ENCODE measurements at places on chromosomes 3 and 15. TPM values are rescaled to one million over a fixed set of nuclear protein-coding genes. Genes with fewer than 3 reads are reported as not detected.

DNA sequence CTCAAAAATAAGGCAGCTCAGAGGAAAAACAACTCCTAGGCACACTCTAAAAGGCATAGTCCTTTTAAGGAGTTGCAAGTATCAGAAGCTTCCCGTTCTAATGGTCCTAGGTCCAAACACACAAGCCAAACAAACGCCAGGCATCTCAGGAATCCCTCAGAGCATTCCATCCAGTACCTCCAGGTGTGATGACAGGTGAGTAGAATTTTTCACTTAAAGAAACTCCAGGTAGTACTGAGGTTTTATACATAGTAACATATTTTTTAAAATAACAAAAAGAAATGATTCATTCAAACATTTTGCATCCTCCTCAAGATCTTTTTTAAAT, 1092.3 kb downstream of the TUSC7 start:
- H3K27ac ChIP-seq, result no peak overlapping the region
- no peak for DNase-seq
- H3K4me1 ChIP-seq, result no peaks in the 10 kb centered on the region
- H3K4me3 ChIP-seq, result no peak overlapping the region
- no peaks in the 10 kb centered on the region for H3K36me3 ChIP-seq

- H3K27ac ChIP-seq, result no peak overlapping the region
- H3K4me3 ChIP-seq, result no peak overlapping the region
- H3K4me1 ChIP-seq, result no peaks in the 10 kb centered on the region
- DNase-seq, result no peak
- peaks cover 2% of the 10 kb centered on the region for H3K27me3 ChIP-seq
- H3K36me3 ChIP-seq, result no peaks in the 10 kb centered on the region
Observed at GRCh38 chr3:180306155-180306554, 269.4 kb upstream of the PEX5L start.

- H3K27me3 ChIP-seq, result no peaks in the 10 kb centered on the region
- no peak for DNase-seq
- H3K4me1 ChIP-seq, result peaks cover 37% of the 10 kb centered on the region
- H3K4me3 ChIP-seq, result no peak overlapping the region
Observed at GRCh38 chr15:57566834-57567233, 24.9 kb upstream of the MYZAP start.

GRCh38 chr3:138812806-138813205, 21.9 kb downstream of the PIK3CB start:
- H3K4me1 ChIP-seq, result peaks cover 15% of the 10 kb centered on the region
- peaks cover 3% of the 10 kb centered on the region for H3K36me3 ChIP-seq
- DNase-seq, result no peak
- H3K27me3 ChIP-seq, result no peaks in the 10 kb centered on the region
- H3K27ac ChIP-seq, result no peak overlapping the region

GRCh38 chr3:138332472-138333073, 2.9 kb upstream of the NME9 start:
- DNase-seq, result no peak
- no peak overlapping the region for H3K27ac ChIP-seq
- peaks cover 31% of the 10 kb centered on the region for H3K27me3 ChIP-seq
- H3K36me3 ChIP-seq, result no peaks in the 10 kb centered on the region
- H3K4me1 ChIP-seq, result peaks cover 13% of the 10 kb centered on the region

GRCh38 chr15:60441331-60441730, 37.6 kb downstream of the ICE2 start:
- H3K27me3 ChIP-seq, result no peaks in the 10 kb centered on the region
- no peak overlapping the region for H3K27ac ChIP-seq
- no peak for DNase-seq
- H3K4me1 ChIP-seq, result no peaks in the 10 kb centered on the region
- no peak overlapping the region for H3K4me3 ChIP-seq
- H3K36me3 ChIP-seq, result peaks cover 37% of the 10 kb centered on the region

DNA sequence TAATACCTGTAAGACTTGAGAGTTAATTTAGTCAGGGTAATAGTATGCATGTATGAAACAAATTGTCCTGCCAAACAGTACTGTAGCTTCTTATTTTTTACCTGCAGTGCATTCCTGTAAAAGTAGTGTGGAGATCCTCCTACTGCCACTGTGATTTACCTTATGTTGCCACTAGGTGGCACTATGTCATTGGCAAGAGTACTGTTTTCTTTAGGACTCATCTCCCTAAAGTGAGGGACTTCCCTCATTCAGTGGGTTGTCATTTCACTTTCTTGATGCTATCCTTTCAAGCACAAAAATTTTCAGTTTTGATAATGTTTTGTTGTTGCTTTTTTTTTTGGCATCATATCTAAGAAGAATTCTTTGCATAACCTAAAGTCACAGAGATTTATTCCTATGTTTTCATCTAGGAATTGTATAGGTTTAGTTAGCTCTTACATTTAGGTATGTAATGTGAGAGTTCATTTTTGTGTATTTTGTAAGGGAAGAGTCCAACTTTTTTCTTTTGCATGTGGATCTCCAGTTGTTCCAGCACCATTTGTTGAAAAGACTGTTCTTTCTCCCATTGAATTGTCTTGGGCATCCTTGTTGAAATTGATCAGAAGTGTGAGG, 105.7 kb downstream of the AKAP13 start:
- peak overlapping the region; percentile 64 for H3K27ac ChIP-seq
- peaks cover 30% of the 10 kb centered on the region for H3K36me3 ChIP-seq
- H3K4me3 ChIP-seq, result no peak overlapping the region
- peaks cover 75% of the 10 kb centered on the region for H3K4me1 ChIP-seq
- DNase-seq, result no peak
- H3K27me3 ChIP-seq, result no peaks in the 10 kb centered on the region

The WNT7A gene
- not detected for total RNA-seq

The B3GNT5 gene
- total RNA-seq, result 0.37 TPM

- no peak overlapping the region for H3K4me3 ChIP-seq
- no peaks in the 10 kb centered on the region for H3K4me1 ChIP-seq
- no peaks in the 10 kb centered on the region for H3K27me3 ChIP-seq
- no peak overlapping the region for H3K27ac ChIP-seq
- DNase-seq, result no peak
Observed at GRCh38 chr3:166455744-166456143, 618.5 kb upstream of the BCHE start.

The GABRB3 gene
- total RNA-seq, result not detected

The COL6A6 gene
- total RNA-seq, result not detected

- H3K4me1 ChIP-seq, result peaks cover 25% of the 10 kb centered on the region
- H3K27me3 ChIP-seq, result no peaks in the 10 kb centered on the region
- no peak overlapping the region for H3K27ac ChIP-seq
Observed at GRCh38 chr15:90863987-90864386, 4.4 kb upstream of the FURIN start.

The KLHL40 gene
- not detected for total RNA-seq

DNA sequence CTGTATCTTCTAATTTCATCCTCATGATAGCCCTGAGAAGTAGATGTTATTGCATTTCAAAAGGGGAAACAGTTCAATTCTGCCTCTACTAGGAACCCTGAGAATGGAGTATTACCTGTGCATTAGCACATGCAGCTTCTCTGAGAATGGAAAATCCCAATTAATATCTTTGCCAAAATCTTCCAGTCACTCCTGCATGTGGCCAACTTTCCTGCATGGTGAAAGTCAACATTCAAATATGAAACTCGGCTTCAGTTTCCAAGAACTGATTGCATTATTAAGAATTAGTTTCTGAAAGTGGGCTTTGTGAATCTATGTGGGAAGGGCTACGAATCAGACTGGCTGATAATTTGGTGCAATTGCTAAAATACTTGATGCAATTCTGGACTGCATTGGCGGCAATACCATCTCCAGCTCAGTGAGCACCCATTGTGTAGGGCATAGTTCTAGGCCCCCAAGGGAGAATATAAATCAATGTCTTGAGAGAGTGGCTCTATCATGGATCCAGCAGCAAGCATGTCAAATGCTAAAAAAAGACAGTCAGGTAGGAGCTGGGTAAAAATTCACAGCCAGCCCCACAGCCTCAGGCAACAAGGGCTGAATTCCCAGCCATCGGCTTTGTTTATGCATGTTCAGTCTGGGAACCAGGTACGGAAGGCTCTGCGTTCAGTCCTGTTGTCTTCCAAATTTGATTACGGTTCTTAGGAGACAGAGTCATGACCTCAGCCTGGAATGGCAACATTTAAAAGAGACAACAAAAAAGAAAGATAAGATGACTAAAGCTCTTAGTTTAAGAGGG, 18.8 kb upstream of the BCL6 start:
- peaks cover 3% of the 10 kb centered on the region for H3K27me3 ChIP-seq
- H3K4me1 ChIP-seq, result peaks cover 4% of the 10 kb centered on the region
- DNase-seq, result no peak
- no peaks in the 10 kb centered on the region for H3K36me3 ChIP-seq
